A172 (cell line): ENCODE measurements at places on chromosomes 2 and 18. TPM values are rescaled to one million over a fixed set of nuclear protein-coding genes. Genes with fewer than 3 reads are reported as not detected.

GRCh38 chr2:64045938-64046337 lies 26.7 kb upstream of the VPS54 start:
- DNase-seq: no peak

MYO1B gene
- total RNA-seq: 4.1 and 4.9 TPM in 2 replicates

TBR1 gene
- total RNA-seq: not detected in 2 replicates

- no peak for DNase-seq
These were observed 43.7 kb downstream of the FSHR start for GRCh38 chr2:49110571-49110970.

GRCh38 chr2:149068996-149069888 lies 30.7 kb downstream of the LYPD6B start:
- DNase-seq: peak; percentile 99

- no peak for DNase-seq
These were observed 90.8 kb downstream of the ARL4C start for GRCh38 chr2:234406085-234406484.

- DNase-seq: no peak
These were observed 129.7 kb downstream of the PHLPP1 start for GRCh38 chr18:62844850-62845643.

FBXO15 gene
- total RNA-seq: 0.31 and 0.74 TPM in 2 replicates

GRCh38 chr2:201974171-201975100 lies 59.2 kb upstream of the FZD7 start:
- DNase-seq: no peak
